ENCODE measurements at places on chromosomes 6 and 20.

DNA sequence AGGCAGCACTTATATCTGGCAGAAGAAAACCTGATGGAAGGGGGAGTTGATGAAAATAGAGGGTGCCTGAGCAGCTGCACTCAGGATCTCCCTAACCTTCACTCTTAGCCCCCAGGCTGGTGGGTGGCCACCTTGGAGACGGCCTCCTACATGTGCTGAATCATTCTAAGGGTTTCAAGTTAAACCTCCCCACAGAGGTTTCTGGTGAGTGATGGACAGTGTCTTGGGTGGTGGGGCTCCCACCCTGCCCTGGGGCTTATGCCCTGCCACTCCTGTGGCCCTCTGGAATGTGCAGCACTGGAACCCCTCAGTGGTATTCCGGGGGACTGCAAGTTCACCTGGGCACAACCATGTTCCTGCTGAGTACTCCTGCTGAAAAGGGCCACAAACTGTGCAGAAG lies 357.2 kb downstream of the CD83 start:
- DNase-seq = no peak

DNA sequence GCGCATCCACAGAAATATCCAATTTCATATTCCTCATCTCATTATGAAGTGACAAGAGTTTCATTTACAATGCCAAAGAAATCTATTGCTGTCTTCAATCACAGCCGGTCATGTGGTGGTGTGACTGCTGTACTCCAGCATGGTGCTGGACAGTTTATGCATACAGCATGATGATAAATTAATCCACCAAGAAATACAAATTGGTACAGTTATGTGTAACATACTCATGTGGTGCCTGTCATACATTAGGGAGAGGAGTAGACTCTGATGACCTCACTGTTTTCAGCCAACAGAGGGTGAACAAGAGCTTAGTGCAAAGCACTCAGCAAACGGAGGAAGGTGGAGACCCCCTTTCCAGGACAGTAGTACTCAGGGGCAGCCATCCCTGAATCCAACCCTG lies 178.4 kb upstream of the SYNDIG1 start:
- DNase-seq = no peak

DNA sequence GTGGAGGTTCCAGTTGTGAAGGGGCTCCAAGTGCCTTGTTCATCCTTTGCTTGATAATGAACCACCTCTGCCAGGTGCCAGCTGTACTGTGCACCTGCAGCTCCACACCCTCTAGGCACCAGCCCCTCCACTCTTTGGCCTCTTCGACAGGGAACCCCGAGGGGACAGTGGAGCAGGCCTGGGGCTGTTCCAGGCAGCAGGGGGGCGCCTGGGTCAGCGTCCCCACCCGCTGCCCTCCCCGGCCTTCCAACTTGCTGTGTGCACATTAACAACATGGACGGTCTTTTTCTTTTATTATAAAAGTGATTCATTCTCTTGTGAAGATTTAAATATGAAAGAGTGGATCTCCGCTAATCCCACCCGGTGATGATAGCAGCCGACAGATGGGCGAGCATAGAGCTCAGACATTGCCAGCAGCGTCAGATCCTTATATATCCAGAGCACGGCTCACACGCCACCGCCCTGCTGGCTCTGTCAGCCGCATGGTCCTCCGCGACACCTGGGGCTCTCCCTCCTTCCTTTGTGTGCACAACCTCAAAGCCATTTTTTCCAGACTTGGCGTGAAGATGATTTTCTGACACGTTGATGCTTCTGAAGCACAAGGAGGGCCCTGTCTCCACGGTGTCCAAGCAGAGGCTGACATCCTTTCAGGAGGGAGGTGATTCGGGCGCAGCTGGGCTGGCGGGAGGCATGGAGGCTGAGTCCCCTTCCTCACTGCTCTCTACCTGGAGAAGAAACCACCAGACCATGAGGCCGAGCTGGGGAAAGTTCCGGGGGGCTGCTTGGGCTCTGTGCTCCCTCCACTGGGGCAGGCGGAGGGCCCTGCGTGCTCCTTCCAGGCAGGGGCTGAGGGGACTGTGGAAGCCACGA lies 22.2 kb upstream of the MRGBP start:
- DNase-seq = no peak

DNA sequence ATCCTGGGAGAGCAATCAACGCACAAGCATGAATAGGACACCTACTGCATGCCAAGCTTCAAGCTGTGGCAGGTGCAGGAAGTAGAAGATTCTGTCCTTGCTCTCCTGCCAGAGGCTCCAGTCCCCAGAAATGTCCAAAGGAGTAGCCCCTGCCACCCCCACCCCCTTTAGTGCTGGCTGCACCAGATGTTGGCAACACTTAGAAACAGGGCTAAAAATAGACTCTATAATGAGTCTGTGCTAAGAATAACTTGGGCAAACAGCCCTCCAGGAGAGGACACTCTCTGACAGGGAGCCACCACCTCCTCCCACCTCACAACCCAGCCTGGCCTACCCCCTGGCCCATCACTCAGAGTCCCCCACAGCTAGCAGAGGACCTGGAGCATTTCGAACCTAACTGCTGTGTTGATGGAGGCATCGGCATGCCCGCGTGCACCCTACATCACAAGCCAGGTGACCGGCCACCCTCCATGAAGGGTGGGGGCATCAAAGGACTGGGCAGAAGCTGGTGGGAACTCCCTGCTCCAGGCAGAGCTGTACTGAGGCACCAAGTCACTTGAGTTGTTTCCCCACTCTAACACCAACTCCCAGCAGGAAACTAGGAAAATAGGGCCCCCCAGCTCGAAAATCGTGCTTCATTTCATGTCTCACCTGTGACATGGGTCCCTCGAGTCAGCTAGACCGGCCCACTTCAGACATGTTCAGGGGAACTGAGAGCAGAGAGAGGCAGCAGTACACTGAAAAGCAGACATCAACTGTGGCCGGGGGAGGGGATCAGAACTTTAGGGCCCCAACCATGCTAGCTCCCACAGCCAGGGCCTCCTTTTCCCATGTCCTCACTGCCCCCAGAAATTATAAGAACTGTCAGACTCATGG lies 18.7 kb downstream of the TFEB start:
- DNase-seq = no peak

GRCh38 chr6:137166247-137167098 lies 7.0 kb downstream of the IL22RA2 start:
- no peak for DNase-seq

DNA sequence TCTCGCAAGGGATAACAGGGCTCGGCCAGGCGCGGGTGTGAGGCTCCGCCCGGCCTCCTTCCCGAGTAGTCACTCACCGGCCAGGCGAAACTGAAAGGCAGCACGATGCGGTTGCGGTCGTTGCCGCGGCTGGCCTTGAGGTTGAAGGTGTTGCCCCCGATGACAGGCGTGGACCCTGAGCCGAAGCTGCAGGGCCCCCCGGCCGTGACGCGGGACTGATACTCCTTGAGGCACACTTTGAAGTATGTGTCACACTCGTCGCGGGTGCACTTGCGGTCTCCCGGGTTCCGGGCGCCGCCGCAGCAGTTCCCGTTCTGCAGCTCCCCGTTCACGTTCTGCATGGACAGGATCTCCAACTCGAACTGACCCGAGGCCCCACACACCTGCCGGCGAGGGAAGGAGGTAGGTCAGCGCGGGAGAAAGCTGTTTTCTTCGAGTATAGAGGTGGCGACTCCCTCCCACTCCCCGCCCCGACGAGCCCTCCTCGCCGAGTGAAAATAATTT lies 1.1 kb downstream of the JAG1 start:
- peak; percentile 15 for DNase-seq

DNA sequence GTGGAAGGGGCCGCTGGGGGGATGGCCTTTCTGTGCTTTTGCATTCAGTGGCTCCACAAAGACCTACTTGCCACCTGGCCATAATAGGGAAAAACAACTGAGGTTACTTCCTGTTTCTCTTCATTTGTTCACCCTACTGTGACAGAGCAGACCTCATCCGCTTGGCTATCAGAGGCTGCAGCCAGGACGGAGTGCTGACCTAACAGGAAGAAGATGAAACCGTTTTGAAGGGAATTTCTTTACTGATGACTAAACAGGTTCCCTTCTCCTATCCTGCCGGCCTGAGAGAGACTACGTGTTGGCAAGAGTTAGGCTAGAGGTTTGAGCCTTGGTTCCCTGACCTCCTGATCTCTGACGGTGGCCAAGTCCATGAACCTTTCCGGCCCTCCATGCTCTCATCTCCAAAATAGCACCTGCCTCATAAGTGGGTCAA lies 21.3 kb downstream of the PRR18 start:
- no peak for DNase-seq

- DNase-seq = no peak
Observed at GRCh38 chr6:99080191-99080590, 132.4 kb upstream of the FBXL4 start.

GRCh38 chr6:107116328-107116892 lies 1.1 kb upstream of the BEND3 start:
- peak; percentile 29 for DNase-seq

DNA sequence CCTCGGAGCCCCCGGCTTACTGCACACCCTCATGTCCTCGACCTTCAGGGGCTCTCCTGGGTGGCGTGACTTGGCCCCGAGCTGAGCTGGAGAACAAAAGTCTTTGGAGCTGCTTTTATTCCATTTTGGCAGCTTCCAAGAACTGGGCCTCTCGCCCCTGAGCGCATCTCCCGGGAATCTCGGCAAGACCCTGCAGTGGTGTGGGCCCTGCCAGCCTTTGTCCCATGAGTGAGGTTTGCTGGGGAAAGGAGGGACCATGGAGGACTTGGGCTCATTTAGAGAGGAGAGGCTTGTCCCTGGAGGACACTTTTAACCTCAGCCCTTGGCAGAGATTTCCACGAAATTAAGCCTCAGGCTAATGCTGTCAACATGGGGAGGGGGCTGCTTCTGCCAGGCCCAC lies 62.3 kb upstream of the SLCO4A1 start:
- DNase-seq = no peak

- no peak for DNase-seq
Observed at GRCh38 chr6:15499591-15499990, 163.2 kb downstream of the DTNBP1 start.

- no peak for DNase-seq
Observed at GRCh38 chr6:100138346-100139022, 144.5 kb upstream of the MCHR2 start.

GRCh38 chr20:41290804-41291389 lies 26.6 kb downstream of the ZHX3 start:
- DNase-seq = no peak

DNA sequence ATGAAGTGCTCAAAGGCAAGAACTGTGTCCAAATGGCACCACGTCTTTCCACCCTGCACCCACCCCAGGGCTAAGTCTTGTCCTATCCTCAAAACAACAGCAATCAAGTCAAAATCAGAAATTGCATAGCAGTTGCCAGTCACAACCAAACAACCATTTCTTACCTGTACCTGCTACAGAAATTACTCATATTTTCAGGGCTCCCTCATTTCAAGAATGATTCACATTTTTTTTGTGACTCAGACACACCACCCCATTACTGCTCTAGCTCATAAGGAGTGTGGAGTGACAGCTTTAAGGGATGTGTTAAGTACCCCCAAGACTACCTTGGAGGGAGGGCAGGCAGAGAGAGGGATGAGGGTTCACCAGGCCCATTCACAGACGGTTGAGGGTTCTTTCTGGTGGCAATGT lies 111.7 kb downstream of the TRERF1 start:
- DNase-seq = no peak

GRCh38 chr20:21118138-21118537 lies 7.7 kb upstream of the KIZ start:
- DNase-seq = no peak

GRCh38 chr6:158087224-158087867 lies 80.7 kb downstream of the SERAC1 start:
- no peak for DNase-seq

GRCh38 chr6:64280569-64280968 lies 645.0 kb downstream of the PHF3 start:
- DNase-seq = no peak

GRCh38 chr6:92767101-92767500 lies 652.3 kb downstream of the EPHA7 start:
- DNase-seq = no peak

DNA sequence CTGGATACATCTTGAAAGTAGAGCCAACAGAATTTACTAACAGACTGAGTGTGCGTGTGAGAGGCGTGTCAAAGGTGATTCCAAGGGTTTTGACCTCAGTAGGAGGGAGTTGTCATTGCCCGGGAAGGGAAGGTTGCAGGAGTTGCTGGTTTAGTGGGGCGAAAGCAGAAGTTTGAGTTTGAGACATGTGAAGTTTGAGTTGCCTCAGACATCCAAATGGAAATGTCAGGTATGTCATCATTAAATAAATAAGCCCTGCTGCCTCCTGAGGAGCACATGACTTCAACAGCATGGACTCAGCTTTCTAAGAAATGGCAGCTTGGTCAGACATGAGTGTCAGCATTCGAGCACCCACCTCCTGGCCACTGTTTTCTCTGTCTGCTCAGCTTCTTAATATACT lies 26.6 kb upstream of the TGM2 start:
- no peak for DNase-seq

DNA sequence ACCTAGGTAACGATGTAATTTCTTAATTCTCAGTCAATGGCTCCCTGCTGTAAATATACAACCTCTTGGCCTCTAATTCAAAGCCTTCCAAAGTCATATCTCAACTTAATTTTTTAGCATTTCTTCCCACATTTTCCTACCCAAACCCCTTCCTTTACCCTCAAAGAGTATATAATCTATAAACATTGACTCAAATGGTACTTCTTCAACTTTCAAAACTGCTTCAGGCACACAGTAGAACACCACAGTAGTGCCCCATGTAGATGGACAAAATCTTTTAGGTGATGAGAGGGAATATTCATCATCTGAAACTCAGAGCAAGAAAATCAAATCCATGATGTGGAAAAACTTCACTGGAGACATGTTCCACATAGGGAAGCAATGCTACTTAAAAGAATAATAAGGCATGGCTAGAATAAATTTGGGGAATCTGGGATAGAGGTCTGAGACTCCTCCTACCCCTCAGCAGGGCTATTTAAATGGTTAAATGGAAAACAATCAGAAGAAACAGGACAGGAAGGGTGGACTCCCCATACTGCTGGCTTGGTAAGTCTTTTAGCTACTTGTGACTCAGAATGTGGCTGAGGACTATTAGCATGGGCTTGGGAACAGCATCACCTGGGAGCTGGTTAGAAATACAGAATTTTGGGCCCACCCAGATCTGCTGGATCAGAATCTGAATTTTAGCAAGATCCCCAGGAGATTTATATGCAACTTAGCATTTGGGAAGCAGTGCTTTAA lies 6.4 kb downstream of the SLC22A2 start:
- no peak for DNase-seq

DNA sequence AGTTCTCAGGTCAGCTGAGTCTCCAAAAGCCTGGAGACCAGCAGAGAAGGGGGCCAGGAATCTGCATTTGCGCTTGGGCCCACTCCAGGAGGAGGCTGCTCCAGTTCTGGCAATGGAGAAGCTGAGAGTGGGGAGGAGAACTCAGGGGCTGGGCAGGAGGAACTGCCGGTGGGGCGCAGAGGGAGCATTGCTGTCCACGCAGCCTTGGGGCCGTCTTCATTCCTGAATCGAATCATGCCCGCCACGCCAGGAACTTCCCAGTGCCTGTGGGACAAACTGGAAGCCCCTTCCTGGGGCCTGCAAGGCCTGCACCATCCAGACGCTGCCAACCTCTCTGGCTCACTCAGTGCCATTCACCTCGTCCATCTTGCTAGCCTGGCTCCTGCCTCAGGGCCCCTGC lies 16.9 kb downstream of the RAB44 start:
- no peak for DNase-seq

All from CD4-positive, alpha-beta T cell treated with Interleukin-17A for 1 hour (primary cell).